ENCODE measurements at places on chromosomes 2 and 18.

GRCh38 chr18:35387152-35387571 is 10.0 kb upstream of the ZNF396 start:
- DNase-seq = peak; percentile 72

- DNase-seq = peak; percentile 5
These were observed 136.0 kb downstream of the INSIG2 start for GRCh38 chr2:118223992-118224894.

- DNase-seq = no peak
These were observed 4.3 kb upstream of the SNTG2 start for GRCh38 chr2:946073-946948.

DNA sequence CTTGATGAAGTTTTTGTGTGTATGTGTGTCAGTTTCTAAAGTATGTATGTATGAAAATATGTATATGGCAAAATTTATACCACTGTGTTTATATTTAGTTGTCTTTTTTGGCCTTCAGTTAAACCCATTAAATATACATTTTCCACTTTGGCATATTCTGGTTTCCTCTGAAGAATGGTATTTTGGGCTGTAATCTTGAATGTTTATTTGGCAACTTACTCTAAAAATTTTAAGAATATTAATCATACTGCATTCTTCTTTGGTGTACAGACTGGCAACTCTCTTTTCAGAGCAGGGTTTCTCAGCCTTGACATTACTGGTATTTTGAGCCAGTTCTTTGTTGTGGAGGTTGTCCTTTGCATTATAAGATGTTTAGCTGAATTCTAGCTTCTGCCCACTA is 27.9 kb upstream of the CCBE1 start:
- peak; percentile 56 for DNase-seq

DNA sequence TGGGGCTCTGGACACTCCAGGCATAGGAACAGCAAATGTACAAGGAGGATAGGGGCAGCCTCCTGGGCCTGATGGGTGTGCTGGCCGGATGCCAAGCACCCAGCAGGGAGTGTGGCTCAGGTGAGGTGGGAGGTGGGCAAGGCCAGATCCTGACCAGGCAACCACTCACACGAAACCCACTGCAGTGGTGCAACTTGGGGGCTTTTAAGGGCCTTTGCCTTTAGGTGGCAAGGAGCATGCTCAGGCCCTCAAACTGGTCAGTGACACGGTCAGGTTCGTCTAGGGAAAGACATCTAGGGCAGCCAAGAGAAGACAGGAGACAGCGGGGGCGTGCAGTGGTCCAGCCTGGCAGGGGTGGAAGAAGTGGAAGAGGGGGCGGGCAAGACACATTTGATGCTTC is 18.4 kb upstream of the TEX51 start:
- no peak for DNase-seq

GRCh38 chr2:223056701-223057418 is 4.9 kb downstream of the KCNE4 start:
- DNase-seq = no peak

- no peak for DNase-seq
These were observed 164.3 kb downstream of the TRABD2A start for GRCh38 chr2:84716564-84716963.

DNA sequence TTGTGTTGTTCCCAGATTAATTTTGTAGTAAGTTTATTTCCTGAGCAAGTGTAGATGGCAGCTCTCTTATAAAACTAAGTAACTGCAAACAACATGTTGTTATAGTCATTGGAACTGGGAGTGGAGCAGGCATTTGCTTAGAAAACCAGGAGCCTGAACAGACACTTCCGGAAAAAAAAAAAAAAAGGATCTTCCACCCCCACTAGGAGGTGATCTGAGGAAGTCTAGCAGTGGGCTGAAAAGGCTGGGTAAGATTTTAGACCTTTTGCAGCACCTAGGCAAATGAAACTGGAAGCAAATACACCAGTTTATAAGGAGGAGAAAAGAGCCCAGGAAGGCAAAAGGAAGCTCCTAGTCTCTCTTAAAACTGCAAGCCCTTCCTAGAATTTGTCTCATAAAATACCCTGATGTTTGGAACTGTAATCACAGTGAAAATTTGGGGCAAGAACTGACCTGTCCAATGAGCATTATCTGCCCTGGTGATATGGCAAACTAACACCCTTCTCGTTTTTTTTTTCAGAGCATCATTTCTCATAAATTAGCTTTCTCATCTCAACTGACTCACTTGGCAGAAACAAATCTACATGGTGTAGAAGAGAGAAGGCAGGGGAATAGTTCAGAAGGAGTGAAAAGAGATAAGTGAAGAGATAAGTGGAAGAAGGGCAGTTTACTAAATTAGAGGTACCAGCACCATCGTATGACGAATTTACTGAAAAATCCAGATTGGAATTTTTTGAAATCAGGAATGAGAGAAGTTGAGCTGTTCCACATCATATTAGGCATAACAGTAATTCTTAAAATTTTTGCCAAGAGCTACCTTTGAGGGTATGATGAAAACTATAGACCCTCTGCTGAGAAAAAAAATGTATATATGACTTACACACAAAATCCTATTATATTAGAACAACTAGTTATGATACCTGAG is 4.2 kb upstream of the CCNYL1 start:
- DNase-seq = no peak

DNA sequence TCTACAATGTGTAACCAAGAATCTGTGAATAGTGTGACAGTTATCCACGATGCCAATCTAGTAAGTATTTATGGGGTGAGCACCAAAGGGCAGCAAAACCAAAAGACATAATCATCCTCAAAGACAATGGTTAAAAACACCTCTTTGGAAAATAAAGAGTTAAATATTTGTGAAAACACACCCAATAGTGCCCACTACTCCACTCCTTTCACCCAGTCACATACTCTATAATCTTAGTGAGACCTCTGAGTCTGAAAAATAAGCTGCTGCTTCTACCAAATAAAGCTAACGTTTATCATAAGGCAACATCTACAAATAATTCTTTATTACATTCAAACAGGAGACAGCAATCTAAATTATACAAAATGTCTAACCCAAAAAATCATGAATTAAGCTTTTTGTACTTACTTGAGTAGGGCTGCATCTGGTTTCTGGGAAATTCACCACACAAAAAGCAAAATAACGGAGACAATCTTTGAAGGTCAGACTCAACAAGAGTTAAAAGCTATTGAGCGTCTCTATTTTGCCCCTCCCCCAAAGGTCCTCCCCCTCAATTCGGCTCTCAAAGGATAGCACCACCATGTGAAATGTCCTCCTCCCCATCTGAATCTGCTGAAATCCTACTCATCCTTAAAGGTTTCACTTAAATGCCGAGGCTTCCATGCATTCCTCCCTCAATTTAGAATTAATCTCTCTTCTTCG is 2.0 kb downstream of the RAPH1 start:
- peak; percentile 34 for DNase-seq

GRCh38 chr18:22678486-22678885 is 254.6 kb upstream of the RBBP8 start:
- DNase-seq = peak; percentile 57

- no peak for DNase-seq
These were observed 11.0 kb upstream of the RALB start for GRCh38 chr2:120241684-120242083.

DNA sequence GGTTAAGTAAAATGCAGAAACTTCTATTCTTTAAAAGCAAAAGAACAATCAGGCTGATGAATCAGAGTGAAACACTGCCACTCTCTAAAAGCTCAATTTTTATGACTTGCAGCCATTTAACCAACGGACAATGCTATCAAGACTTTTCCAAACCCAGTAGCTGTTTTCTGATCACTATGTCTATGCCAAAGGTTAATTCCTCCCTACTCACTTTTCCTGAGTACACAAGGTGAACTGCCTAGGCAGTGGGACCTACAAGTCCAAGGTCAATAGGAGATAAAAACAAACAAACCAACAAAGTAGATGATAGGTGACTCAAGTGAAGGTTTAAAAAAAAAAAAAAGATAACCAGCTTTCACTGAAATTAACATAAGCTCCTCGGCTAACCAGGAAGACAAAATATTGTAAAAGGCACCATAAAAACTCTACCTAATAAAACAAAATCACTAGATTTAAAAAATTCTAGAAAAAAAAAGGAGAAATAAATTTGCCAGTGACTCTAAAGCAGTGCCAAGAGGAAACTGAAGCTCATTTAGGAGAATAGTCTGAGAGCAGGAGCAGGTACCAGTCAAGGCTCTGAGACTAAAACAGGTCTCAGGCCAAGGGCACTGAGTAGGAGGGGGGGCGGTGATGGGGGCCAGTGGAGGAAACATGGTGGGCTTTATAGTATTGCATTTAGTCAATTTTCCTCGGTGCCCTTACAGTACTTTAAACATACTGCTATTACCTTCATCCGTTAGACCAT is 134.1 kb upstream of the DLGAP1 start:
- no peak for DNase-seq

- DNase-seq = no peak
These were observed 9.0 kb downstream of the CNOT9 start for GRCh38 chr2:218577482-218578220.

DNA sequence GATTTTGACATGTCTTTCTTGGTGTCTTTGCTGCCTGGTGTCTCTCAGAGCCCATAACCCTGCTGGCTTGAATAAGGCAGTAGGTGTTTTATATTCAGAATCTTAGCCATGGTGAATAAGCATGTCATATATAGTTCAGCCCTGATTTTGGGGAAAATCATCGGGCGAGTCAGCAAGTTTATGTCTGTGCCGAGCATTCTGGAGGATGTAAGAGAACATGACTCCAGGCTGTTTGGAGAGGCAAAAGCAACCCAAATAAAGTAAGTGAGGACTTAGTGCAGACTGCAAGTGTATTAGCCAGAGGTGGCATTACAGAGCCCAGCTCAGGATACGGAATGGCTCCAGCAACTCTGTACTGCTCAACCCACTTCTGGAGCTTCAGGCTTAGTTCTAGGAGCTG is 50.3 kb downstream of the TCF7L1 start:
- peak; percentile 27 for DNase-seq
